ENCODE measurements at places on chromosomes 6 and 20.

- DNase-seq = no peak
Measured at GRCh38 chr6:119717942-119718341, 368.4 kb upstream of the MAN1A1 start.

- no peak for DNase-seq
Measured at GRCh38 chr6:130965656-130966055, 97.4 kb downstream of the EPB41L2 start.

DNA sequence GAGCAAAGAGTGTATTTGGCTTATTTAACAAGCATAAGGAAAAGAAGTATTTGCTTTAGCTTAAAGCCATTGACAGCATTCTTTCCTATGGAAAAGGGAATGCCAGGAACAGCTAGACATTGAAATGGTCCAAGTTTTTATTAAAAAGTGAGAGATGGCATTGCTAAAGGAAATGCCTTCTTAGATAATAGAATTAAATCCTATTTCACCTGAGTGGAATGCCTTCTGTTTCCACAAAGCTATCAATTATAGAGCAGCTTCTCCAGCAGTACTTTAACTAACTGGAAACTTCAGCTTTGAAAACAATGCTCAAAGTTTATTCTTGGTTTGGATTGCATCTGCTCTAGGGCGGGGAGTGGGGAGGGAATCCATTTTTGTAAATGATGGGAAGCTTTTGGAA lies 85.1 kb upstream of the CNKSR3 start:
- no peak for DNase-seq

DNA sequence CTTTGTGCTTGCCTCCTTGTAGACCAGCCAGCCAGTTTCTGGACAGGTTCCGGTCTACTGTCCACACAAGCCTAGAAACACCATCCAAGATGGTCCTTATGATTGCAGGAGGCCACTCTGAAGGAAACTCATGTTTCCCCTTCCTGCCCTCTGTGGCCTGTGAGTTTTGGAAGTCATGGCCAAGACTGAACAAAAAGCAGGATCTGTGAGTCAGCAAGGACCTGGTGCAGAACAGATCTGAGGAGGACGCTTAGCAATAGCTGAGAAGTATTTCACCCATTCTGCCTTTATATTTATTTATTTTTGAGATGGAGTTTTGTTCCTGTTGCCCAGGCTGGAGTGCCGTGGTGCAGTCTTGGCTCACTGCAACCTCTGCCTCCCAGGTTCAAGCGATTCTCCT lies 134.6 kb upstream of the EEF1E1 start:
- DNase-seq = no peak

DNA sequence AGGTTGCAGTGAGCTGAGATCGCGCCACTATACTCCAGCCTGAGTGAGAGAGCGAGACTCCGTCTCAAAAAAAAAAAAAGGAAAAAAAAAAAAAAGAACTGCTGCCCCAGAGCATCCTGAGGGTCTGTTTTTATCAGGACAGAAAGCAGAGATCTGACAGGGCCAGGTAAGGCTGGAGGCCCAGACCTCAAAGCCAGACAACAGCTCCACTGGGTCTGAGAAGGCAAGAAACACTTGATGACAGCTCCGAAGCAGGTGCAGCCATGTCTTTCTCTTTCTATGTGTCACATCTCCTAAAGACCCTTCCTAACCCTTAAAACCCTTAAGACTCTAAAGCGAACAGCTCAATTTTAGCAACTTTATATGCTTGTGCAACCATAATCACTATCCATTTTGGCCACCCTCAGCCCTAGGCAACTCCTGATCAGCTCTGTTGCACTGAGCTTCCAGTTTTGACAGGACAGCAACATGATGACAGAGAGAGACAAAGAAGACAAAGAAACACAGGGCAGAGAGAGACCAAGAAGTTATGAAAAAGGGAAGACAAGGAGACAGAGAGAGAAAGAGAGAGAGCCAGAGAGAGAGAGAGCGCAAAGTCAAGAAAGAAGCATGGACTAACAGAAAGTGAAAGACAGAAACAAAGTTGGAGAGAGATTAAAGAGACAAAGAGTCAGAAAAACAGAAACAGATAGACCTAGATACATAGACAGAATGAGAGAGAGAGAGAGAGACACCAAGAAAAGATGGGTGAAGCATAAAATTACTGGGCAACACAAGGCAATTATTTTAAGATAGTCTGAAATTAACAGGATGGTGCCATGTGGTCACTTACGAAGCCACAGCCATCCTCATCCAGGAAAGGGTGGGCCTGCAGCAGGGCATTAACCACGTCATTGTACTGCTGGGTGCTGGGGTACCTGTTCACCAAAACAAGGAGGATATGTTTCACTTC lies 39.2 kb downstream of the SAMD3 start:
- no peak for DNase-seq

GRCh38 chr20:49633643-49634042 lies 65.7 kb upstream of the PTGIS start:
- DNase-seq = no peak

DNA sequence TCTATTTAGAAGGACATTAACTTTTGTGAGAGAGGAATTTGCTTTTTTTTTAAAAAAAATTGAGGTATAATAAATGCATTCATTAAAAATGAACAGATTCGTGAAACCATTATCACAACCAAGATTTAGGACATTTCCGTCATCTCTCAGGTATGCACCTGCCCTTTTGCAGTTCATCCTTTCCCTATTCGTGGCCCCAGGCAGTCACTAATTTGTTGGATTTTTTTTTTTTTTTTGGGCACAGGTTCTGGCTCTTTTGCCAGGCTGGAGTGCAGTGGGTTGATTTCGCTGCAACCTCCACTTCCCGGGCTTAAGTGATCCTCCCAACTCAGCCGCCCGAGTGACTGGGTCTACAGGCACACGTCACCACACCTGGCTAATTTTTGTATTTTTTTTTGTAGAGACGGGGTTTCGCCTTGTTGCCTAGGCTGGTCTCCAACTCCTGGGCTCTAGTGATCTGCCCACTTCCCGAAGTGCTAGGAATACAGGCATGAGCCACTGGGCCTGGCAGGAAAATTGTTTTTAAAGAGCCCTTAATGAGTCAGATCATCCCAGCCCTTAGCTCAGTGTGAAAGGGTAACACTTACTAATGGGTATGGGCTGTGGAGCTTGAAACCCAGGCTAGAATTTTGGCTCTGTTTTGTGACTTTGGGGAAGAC lies 9.2 kb downstream of the PHF3 start:
- DNase-seq = no peak

- no peak for DNase-seq
Measured at GRCh38 chr20:63114006-63114692, 101.8 kb downstream of the YTHDF1 start.

- no peak for DNase-seq
Measured at GRCh38 chr6:54291738-54292137, 16.5 kb upstream of the TINAG start.

DNA sequence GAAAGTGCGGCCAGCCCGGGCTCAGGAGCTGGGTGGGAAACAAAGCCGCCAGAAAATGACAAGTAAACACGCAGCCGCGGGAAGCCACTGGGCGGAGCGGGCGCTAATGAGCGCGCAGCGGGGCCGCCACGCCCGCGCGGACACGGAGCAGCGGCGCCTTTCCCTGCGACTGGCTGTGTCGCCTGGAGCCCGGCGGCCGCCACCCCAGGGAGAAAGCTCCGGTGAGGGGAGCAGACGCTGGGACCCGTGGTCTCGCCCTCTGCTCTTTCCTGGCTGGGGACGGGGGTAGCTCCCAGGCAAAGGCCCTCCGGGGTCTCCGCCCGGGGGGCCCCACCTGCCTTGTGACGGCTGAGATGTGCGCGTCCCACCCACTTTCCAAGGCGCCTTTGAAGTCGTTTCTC lies 54.9 kb downstream of the PRR18 start:
- DNase-seq = no peak

DNA sequence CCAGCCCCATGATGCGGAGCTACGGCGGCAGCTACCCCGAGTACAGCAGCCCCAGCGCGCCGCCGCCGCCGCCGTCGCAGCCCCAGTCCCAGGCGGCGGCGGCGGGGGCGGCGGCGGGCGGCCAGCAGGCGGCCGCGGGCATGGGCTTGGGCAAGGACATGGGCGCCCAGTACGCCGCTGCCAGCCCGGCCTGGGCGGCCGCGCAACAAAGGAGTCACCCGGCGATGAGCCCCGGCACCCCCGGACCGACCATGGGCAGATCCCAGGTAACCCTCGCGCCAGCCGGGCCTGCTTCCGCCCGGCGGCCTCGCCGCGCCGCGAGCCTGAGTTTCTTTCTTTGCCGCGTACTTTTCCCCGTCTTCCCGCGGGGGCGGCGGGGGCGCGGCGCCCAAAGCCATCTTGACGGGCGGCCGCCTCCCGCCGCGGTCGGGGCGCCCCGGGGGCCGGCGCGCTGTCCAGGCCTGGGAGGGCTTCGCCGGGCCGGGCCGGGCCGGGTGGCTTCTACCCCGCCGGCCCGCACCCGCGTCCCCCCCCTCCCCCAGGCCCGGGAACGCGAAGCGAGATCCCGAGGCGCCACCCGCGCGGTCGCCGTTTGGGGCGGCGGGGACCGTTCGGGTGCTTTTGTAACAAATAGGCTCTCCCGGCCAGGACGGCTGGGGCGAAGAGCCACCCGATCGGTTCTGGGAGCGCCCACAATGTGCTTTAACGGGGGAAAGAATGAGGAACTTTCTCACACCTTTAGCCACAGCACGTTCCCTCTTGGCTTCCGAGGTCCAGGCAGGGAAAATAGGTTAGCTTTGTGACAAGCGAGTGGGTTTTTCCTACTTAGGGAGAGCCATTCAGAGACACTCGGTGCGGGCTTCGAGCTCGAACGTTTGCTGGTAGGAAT lies 2.3 kb downstream of the ARID1B start:
- peak; percentile 54 for DNase-seq

DNA sequence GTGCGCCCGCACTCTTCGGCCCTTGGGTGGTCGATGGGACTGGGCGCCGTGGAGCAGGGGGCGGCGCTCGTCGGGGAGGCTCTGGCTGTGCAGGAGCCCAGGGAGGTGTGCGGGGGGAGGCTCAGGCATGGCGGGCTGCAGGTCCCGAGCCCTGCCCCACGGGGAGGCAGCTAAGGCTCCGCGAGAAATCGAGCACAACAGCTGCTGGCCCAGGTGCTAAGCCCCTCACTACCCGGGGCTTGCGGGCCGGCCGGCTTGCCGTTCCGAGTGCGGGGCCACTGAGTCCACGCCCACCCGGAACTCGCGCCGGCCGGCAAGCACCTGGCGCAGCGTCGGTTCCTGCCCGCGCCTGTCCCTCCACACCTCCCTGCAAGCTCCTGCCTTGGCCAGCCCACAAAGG lies 462.3 kb upstream of the JARID2 start:
- DNase-seq = no peak

DNA sequence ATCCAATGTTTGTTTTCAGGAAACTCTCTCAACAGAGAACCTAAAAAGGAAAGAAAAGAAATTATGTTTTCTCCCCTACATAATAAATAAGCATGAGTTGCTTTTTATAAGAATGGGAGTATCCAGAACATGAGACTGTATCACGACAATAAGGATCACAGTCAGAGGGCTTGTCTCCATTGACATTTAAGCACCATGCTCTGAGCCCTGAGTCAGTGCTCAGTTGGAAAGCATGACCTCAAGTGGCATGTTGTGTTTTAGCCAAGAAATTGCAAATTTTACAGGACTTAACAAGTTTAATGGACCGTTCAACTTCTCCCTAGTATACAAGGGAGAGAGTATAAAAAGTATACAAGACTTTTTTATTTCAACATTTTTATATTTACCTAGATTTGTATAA lies 431.6 kb downstream of the GJA1 start:
- DNase-seq = no peak

DNA sequence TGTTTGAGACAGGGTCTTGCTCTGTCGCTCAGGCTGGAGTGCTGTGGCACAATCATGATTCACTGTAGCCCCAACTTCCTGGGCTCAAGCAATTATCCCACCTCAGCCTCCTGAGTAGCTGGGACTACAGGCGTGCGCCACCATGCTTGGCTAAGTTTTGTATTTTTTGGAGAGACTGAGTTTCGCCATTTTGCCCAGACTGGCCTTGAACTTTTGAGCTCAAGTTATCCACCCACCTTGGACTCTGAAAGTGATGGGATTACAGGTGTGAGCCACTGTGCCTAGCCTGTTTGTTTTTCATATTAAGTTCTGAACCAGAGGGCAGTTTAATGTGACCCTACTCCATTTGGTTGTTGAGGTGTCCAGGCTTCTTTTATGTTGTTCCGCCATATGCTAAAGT lies 194.8 kb downstream of the PLCB1 start:
- no peak for DNase-seq

- DNase-seq = no peak
Measured at GRCh38 chr6:136524936-136525413, 25.2 kb downstream of the MAP7 start.

GRCh38 chr6:138310821-138311220 lies 66.9 kb upstream of the SMIM28 start:
- DNase-seq = no peak

DNA sequence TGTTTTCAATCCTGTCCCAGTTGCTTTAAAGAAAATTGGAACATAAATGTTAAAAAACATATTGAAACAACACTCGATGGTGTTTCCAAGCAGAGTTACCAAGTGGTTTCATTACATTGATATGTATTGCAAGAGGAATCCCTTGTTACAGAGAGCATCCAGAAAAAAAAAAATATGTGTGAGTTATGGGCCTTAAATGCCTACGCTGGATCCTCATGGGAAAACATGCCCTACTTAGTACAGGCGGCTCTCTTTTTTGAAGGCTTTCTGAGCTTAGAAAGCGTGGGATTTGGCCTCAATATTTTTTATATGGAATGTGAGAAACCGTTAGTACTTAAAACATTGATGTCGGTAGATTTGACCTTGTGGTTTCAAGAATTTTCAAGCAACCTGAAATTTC lies 26.1 kb downstream of the BTBD3 start:
- DNase-seq = no peak

DNA sequence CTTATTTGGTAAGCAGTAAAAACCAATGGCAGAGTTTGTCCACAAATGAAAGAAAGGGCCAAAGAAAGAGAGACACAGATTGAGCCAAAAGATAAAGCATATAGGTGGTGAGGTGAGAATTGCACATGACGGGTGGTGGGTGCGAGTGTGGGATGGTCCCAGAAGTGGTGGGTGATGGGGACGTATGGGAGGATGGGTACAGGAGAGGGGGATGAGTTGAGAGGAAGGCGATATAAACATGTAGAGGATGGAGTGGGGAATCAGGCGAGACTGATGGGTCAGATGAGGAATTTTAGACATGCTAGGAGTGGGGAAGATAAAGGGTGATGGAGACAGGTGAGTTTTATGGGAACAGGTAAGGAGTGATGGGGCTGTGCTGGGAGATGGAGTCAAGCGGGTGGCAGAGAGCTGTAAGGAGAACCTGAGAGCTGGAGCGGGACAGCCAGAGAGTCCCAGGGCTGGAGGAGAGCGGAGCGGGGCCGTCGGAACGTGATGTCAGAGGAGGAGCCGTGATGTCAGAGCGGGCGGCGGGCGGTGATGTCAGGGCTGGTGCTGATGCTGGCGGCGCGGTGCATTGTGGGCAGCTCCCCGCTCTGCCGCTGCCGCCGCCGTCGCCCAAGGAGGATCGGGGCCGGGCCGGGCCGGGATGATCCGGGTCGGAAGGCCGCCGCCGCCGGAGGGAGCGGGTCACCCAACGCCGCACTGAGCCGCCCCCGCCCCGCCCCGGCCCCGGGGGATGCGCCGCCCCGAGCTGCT lies at the start of gene TTBK1:
Gene TTBK1, plus strand, starts transcription at position 574 of the 756 bp plus-strand sequence. CDS start 3,180 bp downstream, outside the sequence.
- DNase-seq = no peak

DNA sequence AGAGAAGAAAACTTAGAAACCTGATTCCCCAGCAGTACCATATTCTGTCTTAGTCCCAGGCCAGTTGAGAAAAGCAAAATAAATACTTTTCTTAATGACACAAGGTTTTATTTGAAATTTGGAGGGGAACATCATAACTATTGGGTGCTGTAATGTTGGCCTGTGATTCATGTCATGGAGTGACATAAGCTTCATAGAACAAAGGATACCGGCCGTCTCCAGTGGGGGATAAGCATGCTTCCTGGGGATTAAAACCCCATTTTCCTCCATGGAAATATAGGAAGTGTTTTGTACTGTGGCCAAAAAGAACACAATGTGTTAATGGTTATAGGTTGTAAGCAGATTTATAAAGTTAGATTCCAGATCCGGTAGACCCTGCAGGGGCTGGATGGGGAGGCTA lies 18.0 kb downstream of the MTHFD1L start:
- no peak for DNase-seq
